ENCODE measurements at places on chromosomes 3 and 15.
A peak's percentile ranks its signal among the peaks of the same experiment; 100 is the strongest.

GRCh38 chr3:100864471-100865250 is 128.6 kb downstream of the ABI3BP start:
- DNase-seq = no peak

DNA sequence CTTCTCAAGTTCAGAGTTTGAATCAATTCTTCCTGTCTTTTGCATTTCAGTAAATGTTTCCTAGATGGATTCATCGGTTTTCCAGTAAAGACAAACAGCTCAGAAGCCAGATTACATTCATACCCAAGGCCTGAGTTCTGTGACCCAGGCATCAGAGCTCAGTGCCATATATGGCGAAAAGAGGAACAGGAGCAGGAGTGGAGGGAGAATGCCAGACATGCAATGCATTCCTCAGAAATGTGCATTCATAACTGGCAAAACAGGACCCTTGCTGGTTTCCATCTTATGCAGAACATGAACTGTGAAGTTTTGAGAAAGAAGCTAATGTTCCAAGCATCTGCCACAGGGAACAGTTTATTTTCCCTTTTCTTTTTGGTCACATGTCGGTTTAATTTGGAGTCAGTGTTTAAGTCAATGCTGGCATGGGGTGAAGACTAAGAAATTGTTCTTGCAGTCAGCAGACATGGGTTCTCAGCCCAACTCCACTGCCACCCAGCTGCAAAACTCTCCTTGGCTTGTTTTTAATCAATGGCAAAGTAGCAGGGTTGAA is 116.5 kb downstream of the LPP start:
- peak; percentile 68 for DNase-seq

GRCh38 chr3:138901567-138901966 is 45.4 kb downstream of the FOXL2 start:
- DNase-seq = no peak

DNA sequence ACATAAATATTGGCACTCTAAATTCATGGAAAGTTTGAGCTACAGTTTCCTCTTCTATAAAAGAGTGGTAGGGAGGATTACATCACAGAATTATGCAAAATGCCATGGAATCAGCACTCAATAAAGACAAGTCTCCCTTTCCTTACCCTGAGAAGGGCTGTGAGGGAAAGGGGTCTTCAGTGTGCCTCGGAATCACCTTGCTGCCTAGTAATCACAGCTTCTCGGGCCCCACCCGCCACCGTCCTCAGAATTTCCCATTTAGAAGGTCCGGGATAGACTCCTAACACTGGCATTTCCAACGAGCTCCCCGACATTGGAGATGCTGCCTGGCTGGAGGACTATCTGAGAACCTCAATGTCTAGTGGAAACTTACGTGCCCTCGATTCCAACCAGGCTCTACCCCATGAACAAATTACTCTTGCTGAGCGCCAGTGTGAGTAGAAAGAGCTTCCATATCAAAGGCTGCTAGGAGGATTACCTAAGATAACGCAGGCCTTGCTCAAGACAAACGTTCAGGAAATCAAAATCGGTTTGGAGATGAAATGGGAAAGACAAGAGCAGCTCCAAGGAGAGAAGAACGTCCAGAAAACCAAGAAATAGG is 92.1 kb upstream of the CHD2 start:
- DNase-seq = peak; percentile 53

- peak; percentile 47 for DNase-seq
Observed at GRCh38 chr15:85097725-85098124, 116.1 kb downstream of the PDE8A start.

- no peak for DNase-seq
Observed at GRCh38 chr15:60718661-60719069, 239.7 kb upstream of the ICE2 start.

DNA sequence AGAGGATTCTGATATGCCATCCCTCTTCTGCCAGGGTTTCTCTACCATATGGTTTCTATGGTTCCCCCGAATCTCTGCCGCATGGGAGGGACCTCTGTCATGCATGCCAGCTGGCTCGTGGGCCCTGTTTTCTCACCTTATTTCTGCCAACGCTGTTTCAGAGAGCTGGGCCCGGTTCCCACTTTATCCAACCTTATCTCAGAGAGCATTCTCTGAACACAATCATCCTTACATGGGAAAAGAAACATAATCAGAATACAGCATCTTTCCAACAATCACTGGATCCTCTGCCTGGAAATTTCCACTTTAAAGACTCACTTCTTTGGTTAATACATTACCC is 234.5 kb upstream of the ZBTB20 start:
- DNase-seq = no peak

DNA sequence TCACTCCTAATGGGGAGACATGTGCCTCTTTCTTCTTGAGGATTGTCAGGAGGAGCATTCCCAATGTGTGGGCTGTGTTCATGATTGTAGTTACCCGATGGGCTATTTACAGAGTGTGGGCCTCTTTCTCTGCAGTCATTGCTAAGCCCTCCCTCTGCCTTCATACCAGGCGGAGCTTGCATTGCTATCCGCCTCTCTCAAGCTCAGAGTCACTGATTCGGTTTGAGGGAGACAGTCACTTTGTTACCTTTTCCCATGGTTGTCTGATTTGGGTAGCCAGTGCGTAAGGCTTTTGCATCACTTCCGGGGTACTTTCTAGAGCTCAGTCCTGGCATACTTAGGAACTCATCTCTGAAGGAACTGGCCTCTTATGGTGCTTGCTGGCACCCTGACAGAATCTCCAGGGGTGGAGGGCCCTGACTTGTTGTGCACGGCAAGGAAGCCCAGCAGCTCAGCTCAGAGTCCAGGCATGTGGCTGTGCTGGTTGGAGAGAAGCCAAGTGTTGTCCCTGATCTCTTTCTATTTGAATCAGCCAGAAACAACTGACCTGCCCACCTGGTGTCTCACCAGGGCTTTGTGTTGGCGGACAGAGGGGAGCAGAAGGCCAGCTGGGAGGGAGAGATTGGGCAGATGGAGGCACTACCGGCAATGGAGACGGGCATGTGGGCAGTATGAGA is 79.8 kb downstream of the EPHB1 start:
- DNase-seq = peak; percentile 62

GRCh38 chr15:73015493-73015892 is 36.8 kb upstream of the NEO1 start:
- no peak for DNase-seq

DNA sequence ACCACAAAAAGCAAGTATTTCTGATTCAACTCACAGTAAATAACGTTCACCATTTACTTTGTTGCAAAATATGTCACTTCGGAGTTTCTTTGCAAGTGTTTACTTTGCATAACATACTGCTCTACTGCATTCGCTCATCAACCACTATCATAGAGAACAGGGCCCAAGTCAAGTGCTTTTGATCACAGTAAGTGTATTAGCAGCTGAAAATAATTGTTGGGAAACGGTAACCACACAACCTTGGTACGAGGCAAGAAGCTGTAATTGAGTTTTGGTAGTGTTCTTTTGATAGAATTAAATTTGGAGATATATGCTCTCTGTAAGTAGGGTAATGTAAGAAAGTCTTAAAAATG is 80.1 kb downstream of the SATB1 start:
- no peak for DNase-seq
